ENCODE measurements at places on chromosomes 1 and 21.

- no peak for DNase-seq
Observed at GRCh38 chr1:170290276-170290675, 144.5 kb downstream of the NTMT2 start.

- DNase-seq, result no peak
Observed at GRCh38 chr1:235999259-235999925, 65.5 kb downstream of the NID1 start.

DNA sequence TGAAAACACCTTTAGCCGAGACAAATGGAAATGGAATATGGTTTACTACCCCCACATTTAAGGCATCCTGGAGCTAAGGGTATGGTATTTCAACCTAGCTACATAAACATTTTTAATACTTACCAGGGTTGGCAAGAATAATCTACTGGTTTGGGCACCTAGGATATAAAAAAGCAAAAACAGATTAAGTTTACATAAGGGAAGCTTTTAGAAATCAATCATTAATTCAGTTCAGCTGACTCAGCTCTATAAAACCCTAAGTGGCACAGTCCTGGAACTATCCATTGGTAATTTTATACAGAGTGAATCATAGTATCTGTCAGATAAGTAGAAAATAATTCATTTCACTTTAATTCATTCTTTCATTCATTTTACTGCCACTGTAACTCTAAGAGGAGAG, 355.2 kb downstream of the VAV3 start:
- DNase-seq, result no peak

GRCh38 chr21:38920631-38921398, 115.1 kb downstream of the ETS2 start:
- peak; percentile 44 for DNase-seq

GRCh38 chr1:6603238-6603914, 707 bp upstream of the KLHL21 start:
- DNase-seq, result peak; percentile 89

DNA sequence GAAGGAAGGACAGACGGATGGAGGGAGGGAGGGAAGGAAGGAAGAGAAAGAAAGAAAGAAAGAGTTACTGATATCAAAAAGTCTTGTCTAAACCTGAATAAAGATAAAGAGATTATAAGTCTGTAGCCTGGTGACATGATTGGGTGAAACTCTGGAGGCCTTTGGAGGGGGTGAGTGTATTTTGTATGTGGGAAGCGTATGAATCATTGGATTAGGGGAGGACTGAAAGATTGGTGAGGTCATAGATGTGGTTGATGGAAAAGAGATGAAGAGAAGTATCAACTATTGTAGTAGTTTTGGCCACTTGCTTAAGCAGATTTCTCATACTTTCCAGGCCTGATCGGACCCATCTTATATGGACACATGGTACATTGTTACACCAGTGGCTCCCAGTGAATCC, 11.5 kb upstream of the KCNJ6 start:
- DNase-seq, result no peak

GRCh38 chr21:33642896-33643657, 776 bp downstream of the ITSN1 start:
- DNase-seq, result peak; percentile 60

- DNase-seq, result no peak
Observed at GRCh38 chr1:150609732-150610131, 19.7 kb downstream of the ENSA start.

DNA sequence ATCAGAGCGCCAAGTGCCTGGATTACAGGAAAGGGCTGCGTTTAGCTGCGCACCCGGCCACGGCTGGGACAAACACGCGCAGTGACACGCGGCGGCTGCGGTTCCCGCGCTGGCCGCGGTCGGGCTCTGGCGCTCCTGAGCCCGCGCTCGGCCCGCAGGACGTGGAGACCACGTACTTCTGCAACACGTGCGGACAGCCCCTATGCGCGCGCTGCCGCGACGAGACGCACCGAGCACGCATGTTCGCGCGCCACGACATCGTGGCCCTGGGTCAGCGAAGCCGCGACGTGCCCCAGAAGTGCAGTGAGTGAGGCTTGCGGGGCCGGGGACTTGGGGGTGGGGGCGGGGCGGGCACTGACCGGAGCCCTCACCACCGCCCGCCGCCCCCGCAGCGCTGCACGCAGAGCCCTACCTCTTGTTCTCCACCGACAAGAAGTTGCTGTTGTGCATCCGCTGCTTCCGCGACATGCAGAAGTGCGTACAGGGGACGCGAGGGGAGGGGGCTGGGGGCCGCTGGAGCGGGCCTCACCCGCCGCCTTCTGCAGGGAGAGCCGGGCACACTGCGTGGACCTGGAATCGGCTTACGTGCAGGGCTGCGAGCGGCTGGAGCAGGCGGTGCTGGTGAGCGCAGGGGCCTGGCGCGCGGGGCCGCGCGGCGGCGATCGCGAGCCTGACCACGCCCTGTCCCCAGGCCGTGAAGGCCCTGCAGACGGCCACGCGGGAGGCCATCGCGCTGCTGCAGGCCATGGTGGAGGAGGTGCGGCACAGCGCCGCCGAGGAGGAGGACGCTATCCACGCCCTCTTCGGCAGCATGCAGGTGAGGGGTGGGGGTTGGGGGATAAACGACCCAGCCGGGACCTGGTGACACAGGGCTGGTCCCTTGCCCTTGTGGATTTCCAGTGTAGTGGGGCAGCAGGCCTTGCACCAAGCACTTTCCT, 3.1 kb downstream of the RNF207 start:
- peak; percentile 73 for DNase-seq
